ENCODE measurements at places on chromosomes 5 and 9.
A peak's percentile ranks its signal among the peaks of the same experiment; 100 is the strongest.

- no peak for DNase-seq
Measured at GRCh38 chr9:133877967-133878366, 114.2 kb downstream of the VAV2 start.

GRCh38 chr9:96344458-96345180 lies 38.9 kb downstream of the SLC35D2 start:
- DNase-seq, result no peak

GRCh38 chr5:117486879-117487391 lies 912.3 kb upstream of the SEMA6A start:
- DNase-seq, result no peak

GRCh38 chr9:134434894-134435506 lies 108.7 kb downstream of the RXRA start:
- DNase-seq, result no peak

GRCh38 chr9:89000973-89001916 lies 10.0 kb downstream of the S1PR3 start:
- DNase-seq, result peak; percentile 36

DNA sequence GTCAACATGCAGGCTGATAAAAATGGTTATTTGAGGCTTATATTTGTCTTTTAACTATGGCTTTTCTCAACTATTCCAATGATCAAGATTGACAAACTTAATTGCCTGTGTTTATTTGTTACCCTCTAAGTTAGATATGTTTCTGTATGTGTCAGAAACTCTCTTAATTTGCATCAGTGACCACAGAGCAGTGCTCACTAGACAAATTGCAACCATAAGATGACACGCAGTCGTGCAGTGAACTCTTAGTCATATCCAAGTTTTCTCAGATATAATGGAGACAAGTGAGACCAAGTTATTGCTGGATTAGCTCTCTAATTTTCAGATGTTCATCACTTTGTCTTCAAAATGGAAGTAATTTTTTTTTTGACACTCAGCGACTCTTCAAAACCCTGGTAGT lies 342.2 kb upstream of the RFX3 start:
- DNase-seq, result no peak

- no peak for DNase-seq
Measured at GRCh38 chr9:114693248-114693855, 11.4 kb upstream of the TEX48 start.

GRCh38 chr9:128159522-128159783 lies 612 bp upstream of the BBLN start:
- no peak for DNase-seq

GRCh38 chr9:101791533-101791932 lies 53.1 kb upstream of the GRIN3A start:
- DNase-seq, result no peak

- DNase-seq, result no peak
Measured at GRCh38 chr5:168055141-168055683, 236.2 kb upstream of the WWC1 start.

- no peak for DNase-seq
Measured at GRCh38 chr9:101172616-101173015, 144.1 kb downstream of the PLPPR1 start.

DNA sequence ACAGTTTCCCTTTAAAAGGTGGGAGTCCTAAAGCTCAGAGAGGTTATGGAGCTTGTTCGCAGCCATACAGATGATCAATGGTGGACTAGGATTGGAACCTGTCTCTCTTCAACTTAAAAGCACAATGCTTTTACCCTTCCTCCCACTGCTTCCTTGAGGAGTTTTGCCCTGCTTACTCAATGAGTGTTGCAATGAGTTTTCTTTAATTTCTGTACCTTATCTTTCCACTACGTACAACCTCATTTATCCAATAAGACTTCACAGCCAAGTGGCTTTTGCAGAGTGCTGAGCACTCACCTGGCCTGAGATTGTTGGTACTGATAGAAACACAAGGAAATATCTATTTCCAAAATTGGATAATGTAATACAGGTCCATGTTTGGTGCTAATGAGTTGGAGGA lies 64.7 kb upstream of the ANKRD55 start:
- DNase-seq, result no peak

DNA sequence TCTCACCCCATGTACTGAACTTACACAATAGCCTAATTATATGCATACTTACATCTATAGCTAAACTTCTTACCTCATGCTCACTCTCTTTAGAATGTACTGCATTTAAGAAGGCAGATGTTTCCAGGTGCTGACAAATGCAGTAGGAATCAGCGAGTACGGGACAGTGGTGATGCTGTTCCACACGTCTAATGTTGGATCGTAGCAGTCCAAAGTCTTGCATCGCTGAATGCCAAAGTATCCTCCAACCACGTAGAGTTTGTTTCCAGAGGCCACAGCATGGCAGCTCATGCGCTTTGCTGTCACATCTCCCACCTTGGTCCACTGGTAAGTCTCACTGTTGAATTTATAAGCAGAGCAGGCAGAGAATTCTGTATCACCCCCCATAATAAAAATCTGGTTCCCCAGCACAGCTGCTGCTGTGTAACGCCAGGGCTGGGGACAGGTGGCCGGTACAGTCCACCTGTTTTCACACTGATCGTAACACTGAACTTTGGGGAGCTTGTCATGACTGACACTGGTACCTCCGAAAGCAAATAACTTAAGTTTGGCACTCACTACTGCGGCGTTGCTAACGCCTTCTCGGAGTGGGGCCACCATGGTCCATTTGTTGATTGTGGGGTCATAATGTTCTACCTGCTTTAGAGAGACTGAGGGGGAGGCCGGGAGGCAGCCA lies 5.8 kb downstream of the ENC1 start:
- no peak for DNase-seq

- no peak for DNase-seq
Measured at GRCh38 chr9:106119176-106119575, 424.8 kb downstream of the TMEM38B start.

DNA sequence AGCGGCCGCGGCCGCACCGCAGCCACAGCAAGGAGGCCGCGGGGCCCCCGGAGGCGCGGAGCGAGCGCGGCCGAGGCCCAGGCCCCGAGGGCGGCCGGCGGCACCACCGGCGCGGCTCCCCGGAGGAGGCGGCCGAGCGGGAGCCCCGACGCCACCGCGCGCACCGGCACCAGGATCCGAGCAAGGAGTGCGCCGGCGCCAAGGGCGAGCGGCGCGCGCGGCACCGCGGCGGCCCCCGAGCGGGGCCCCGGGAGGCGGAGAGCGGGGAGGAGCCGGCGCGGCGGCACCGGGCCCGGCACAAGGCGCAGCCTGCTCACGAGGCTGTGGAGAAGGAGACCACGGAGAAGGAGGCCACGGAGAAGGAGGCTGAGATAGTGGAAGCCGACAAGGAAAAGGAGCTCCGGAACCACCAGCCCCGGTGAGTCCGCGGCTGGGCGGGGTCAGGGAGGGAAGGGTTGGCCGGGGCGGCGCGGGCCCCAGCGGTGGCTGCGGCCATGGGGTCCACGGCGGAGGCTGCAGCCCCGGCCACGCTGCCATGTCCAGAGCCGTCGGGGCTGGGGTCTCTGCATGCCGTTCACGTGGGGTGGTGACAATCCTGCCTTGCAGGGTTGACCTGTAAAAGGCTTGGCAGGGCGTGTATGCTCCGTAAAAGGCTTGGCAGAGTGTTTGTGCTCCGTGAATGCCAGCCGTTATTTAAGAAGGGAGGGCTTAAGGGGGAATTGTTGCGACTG lies 146.0 kb downstream of the CACNA1B start:
- no peak for DNase-seq

- no peak for DNase-seq
Measured at GRCh38 chr5:128197896-128198522, 114.4 kb downstream of the SLC12A2 start.

- no peak for DNase-seq
Measured at GRCh38 chr9:133774799-133775198, 36.6 kb upstream of the SARDH start.

DNA sequence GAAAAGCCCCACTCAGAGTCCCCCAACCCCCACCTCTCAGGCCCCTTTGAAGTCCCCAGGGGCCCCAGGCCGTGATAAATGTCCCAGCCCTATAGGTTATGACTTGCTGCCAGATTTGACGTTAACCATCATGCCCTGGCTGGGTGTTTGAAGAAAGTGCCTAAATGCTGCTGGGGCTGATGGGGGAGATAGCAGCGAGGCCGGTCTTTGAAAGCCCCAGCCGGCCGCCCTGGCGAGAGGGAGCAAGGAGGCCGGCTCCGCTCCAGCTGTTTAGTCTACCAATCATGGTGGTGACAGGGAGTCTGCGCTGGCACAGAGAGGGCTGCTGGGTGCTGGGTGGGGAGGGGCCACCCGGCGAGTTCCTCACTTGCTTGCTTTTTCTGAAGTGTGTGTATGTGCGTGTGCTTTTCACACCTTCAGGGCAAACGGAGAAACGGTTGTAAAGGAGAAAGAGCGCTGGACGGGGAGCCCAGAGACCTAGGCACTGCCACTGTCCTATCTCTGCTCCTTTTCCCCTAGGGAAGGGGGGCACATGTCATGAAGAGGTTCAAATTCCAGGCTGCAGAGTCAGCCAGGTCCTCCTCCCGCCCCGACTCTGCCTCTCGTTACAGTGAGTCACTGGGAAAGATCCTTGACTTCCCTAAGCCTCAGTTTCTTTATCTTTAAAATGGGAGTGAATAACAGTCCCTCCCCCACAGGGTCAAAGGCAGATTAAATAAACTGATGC lies 126.1 kb upstream of the HAND1 start:
- DNase-seq, result no peak

- peak; percentile 2 for DNase-seq
Measured at GRCh38 chr9:106420511-106420944, 442.4 kb upstream of the ZNF462 start.

- peak; percentile 0 for DNase-seq
Measured at GRCh38 chr5:108642170-108642906, 105.4 kb upstream of the FER start.

DNA sequence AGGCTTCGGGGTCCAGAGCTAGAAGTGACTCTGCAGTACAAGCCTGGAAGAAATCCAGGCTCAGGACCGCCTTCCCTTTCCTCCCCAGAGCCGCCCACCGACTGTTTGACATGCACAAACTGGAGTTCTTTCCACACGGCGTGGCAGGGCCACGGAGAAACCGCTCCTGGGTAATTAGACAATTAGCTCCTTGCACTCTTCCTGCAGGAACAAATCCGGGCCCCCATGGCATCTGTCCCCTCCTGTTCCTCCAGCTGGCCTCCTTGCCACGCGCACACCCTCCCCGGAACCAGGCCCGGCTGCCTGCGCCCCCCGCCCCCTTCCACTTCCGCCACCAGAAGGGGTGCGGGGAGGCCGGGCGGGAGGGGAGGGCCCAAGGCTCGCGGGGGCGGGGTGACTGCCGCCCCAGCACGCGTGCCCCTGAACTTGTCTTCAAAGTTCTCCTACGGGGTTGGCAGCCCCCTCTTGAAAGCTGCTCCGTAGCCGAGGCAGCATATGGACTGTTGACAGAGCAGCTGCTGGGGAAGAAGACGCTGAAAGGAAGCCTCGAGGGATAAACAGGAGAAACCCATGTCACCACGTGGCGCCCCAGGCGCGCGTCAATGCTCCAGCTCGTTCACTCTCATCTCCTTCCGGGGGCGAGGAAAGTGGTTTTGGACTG lies 74.3 kb downstream of the SEC61B start:
- DNase-seq, result no peak

GRCh38 chr5:89686081-89686765 lies 723.3 kb downstream of the CETN3 start:
- DNase-seq, result no peak

DNA sequence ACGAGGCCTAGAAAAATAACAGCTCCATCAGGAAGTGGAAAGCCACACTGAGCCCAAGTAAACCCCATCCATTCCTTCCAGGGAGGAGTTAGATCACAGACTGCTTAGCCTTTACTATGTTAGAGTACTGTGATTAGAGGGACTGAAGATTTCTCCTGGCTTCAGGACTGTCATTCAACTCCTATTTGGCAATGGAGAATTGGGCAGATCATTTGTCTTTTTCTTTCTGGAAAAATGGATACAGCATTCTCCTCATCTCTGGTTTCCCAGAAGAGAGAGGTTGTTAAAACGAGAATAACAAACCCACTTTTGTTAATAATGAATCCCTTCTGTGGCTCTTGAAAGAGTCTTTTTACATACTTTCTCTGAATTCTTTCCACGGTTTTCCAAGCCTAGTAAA lies 150.4 kb downstream of the GABRB2 start:
- DNase-seq, result no peak

DNA sequence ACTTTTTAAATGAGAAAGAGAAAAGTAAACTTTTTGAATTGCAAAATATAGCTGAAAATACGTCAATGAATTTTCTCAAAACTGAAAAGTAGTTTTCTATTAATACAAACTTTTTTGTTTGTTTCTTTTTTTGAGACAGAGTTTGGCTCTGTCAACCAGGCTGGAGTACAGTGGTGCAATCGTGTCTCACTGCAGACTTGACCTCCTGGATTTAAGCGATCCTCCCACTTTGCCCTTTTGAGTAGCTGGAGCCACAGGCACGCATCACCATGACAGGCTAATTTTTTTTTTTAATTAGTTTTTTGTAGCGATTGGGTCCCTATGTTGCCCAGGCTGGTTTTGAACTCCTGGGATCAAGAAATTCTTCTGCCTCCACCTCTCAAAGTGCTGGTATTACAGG lies 610.4 kb downstream of the ELAVL2 start:
- DNase-seq, result no peak

DNA sequence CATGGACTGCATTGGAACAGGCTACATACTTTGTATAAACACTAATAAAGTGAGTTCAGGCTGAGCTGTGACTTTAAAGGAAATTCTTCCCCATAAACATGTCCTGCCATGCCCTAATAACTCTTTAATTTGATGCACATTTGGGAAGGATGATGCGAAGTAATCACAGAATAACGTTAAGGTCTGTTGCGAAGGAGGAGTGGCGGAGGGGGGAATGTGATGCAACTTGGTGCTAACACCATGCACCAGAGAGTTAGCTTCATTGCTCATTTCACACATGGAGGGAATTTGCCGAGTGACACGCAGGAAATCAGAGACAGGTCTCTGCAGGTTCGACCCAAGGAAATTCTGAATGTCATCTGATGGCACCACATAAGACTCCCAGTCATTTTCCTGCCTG lies 32.9 kb downstream of the SLIT3 start:
- DNase-seq, result no peak

- no peak for DNase-seq
Measured at GRCh38 chr9:123696476-123696875, 233.4 kb downstream of the DENND1A start.

DNA sequence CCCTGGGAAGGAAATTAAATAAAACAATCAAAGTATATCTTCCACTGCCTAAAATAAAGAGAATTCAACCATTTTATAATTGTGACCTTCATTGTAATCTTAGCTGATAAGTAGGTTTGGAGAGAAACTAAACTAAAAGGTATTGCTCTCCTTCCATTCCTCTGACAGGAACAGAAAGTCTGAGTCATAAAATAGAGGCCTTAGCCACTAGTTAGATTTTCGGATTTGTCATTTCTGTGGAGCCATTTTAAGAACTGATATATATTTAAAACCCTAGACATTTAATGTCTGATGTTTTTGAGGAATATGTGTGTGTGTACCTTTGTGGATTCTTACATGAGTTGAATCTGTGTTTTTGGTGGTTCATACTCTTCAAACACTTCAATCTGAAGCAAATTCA lies 11.8 kb upstream of the TMC1 start:
- DNase-seq, result no peak

DNA sequence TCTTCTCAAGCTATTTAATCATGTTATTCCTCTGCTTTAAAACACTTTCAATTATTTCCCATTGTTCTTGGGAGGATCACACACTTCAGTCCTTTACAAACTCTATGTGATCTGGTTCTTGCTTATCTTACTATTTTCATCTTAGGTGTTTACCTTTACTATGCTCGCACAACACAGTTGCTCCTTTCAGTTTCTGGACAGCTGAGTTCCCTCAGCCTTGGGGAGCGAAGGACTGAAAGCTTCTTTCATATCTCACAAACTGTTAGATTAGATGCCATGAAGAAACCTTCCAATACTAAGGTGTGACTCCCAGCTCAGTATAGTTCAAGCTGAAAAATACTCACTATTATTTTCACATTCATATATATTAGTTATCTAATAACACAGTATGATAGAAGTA lies 117.9 kb downstream of the CDC42SE2 start:
- DNase-seq, result no peak
